ENCODE measurements at places on chromosomes 16 and 17. TPM values are rescaled to one million over a fixed set of nuclear protein-coding genes. Genes with fewer than 3 reads are reported as not detected.

DNA sequence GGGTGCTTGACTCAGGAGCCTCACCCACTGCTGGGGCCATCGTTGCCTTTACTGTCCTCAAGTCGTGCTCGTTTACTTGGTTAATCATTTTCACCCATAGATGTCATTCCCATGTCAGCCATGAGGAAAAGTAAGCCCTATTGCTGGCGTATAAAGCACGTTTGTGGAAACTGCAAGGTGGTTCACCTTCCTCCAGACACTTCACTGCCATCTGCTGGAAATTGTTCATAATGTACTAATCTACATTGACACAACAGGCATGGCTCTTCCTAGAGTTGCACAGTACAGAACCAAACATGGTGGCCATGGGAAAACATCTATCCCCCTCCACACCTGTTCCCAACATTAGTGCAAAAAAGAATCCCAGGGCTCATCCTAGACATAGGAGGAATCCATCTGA is 116.6 kb downstream of the ZNF18 start:
- no peak for DNase-seq

DNA sequence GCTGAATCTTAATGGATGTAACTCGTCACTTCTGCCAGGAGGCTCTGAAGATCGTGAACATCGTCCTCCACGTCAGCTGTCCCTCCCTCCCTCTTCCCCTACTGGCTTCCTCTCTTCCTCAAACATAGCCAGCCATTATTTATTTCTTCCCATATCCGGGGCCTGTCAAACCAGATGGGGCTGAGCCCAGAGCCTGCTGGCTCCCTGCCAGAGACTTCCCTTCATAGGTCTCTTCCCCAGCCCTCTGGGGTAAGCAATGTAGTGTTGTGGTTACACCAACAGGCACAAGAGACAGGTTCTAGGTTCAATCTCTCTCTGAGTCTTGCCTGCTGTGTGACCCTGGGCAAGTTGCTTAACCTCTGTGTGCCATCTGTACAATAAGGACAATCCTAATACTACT is 40.1 kb upstream of the ZFP90 start:
- DNase-seq: no peak

DNA sequence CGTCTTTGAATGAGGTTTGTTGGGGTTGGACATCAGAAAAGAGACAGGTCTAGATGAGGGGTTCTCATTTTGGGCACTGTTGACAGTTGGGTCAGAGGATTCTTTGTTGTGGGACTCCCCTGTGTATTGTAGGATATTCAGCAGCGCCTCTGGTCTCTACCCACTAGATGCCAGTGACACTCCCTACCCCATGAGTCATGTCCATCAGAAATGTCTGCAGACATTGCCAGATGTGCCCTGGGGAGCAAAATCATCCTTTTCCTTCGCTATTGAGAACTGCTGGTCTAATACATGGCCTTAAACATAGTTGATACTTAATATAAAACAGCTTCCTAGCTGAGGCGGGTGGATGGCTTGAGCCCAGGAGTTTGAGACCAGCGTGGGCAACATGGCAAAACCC is 3.1 kb downstream of the ABAT start:
- DNase-seq: no peak

DNA sequence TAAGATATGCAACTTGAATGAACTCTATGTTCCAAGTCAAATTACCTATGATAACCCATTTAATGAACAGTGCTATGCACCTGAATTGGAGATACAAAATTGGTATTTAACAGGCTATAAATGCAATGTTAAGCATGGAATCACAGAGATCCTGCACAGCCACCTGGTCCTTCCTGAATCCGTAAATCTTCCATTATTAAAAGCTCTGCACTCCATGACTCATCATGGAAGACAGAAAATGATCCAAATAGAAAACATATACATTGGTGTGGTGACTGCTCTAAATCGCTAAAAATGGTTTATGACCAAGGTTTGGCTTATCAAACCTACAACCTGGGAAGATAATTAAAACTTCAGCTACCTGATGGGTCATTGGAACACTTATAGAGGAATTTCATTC is 45.3 kb downstream of the GLG1 start:
- DNase-seq: no peak

GRCh38 chr17:35584061-35584460 is 3.1 kb upstream of the AP2B1 start:
- no peak for DNase-seq

GRCh38 chr16:70418274-70418992 is 20.5 kb downstream of the ST3GAL2 start:
- no peak for DNase-seq

DNA sequence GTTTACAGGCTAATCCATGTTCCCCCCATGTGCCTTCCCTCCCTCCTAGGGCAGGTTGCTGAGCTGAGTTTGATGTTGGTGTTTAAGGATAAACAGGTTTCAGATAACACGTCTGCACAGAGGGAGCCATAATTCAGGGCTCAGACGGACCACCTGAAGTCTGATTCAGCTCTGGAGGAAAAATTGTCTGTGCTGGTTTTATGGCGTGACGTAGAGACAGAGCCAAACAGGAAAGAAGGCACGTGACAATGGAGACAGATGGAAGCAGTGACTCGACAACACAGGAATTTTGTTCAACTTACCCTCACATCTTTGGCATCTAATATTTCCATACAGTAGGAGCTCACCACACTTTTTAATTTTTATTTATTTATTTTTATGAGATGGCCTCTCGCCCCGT is 10.7 kb upstream of the USP10 start:
- DNase-seq: no peak

- DNase-seq: no peak
Observed at GRCh38 chr17:72501404-72502370, 380.9 kb downstream of the SOX9 start.

DNA sequence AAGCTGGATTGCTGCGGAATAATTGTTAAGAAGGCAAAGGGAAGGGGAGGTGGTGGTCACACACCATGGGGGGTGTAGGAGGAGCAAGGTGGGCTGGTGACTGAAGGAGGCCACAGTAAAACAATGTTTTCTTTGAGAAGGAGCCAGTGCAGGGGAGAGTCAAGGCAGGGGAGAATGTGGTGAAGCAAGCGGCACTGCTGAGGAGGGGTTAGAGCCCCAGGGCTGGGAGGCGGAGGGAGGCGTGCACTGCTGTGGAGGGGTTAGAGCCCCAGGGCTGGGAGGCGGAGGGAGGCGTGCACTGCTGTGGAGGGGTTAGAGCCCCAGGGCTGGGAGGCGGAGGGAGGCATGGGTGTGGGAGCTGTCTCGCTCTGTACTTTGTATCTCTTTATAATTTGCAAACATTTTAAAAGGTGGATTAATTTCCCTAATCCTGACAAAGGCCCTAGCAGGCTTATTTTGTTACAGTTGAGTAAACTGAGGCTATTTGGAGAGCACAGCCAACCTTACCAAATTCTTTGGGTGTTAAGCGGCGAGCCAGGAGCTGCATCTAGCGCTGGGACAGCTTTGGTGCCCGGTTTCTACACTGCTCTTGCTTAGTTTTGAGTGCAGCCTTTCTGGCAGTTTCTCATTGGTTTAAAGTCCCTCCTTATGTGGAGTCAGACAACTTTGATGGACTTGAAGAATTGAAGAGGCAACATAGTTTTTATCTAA is 20.9 kb downstream of the RPTOR start:
- no peak for DNase-seq

DNA sequence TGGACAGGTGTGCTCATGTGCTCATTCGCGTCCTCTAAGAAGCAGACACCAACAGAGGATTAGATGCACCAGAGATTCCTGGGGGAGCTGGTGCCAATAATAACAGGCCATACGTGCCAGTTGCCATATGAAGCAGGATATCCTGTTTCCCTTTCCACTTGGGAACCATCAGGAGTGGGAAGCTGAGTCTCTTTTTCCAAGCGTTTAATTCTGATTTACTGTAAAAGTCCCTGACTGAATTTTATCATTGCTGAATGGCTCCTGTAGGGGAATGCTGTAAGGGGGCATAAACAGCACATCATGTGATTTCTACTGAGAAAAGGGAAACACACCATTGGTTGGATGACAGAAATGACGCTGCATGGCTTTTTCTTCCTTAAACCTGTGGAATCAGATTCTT is 113.3 kb downstream of the IRF8 start:
- DNase-seq: no peak

DNA sequence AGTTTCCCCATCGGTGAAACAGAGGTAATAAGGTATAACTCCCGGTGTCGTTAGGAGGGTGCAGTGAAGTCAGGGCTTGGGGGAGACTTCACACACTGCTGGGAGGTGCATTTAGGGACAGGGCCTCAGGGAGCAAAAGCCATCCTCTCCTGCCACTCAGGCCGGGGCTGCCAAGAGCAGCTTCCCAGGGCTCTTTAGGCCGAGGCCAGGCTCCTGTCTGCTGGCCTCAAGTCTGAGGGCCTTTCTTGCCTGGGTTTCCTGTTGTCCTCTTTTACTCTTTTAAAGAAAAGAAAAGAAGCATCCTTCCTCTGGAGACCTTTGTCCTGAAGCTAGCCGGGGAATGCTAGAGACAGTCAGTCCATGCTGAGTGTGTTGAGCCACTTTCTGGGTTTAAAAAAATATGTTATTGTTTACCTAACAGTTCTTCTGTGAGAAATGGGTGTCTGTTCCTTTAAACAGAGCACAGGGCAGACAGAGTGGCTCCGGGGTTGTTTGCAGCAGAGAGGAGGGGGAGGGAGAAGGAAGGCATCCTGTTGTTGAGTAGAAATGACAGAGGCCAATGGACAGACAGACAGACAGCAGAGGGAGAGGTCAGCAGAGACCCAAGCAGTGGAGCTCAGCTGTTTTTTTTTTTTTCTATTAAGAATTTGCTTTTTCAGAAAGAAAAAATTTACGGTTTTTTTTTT is 79.1 kb downstream of the C17orf67 start:
- DNase-seq: no peak

DNA sequence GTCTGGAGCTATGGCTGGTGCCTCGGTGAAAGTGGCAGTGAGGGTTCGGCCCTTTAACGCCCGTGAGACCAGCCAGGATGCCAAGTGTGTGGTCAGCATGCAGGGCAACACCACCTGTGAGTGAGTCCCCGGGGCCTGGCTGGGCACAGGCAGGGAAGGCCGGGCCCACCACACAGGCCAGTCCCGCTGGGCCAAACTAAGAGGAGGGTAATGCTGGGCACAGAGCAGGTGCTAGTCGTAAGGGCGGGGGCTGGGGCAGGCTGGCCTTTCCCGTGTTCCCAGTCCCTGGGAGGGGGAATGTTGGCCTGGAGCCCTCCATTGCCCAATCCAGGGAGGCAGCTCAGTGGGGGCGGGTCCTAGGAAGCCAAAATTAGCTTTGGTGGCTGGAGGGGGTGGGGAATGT is 2.5 kb downstream of the KIF1C start:
- no peak for DNase-seq

DNA sequence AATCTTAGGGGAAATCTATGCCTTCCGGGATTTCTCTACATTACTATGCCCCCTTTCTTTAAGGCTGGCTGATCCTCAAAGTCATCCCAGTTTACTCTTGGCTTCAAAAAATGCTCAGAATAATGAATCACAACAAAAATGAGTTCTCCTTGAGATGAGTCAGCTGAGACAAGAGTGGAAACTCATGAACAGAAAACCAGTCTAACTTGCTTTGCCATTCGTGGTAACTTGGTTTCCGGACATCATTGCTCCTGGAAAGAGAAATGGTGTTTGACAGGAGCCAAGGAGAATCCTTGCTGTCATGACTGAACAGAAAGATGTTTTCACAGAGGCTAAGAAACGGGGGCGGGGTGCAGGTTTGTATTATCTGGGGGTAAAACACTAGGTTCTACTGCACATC is 435.6 kb upstream of the DYNLRB2 start:
- DNase-seq: no peak

DNA sequence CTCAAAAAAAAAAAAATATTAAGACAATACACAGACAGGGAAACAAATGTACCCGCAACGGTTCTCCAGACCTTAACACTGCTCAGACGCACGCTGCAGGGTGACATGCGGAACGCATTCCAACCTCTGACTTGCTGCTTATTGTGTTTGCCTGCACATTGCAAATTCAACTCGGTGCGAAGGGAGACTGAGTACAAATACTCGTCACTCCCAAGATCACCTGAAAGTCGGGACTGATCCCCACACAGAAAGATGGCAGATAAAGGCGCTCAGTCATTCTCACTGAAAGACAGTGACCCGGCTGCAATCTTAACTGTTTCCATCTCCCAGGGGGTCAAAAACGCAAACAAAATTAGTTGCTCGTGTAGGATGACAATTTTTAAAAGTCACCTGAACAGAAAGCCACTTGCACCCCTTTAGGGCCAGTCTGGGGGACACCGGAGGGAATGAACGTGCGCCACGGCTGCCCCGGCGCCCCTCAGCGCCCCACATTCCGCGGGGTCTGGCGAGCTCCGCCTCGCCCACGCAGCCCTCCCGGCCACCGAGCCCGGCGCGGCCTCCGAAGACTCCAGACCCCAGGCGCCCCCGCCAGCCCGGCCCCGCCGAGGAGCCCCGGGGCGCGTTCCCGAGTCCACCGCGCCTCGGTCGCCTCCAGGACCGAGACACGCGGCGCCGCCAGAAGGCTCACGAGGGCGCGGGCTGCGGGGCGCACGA is 589 bp downstream of the CLCN7 start:
- DNase-seq: no peak

DNA sequence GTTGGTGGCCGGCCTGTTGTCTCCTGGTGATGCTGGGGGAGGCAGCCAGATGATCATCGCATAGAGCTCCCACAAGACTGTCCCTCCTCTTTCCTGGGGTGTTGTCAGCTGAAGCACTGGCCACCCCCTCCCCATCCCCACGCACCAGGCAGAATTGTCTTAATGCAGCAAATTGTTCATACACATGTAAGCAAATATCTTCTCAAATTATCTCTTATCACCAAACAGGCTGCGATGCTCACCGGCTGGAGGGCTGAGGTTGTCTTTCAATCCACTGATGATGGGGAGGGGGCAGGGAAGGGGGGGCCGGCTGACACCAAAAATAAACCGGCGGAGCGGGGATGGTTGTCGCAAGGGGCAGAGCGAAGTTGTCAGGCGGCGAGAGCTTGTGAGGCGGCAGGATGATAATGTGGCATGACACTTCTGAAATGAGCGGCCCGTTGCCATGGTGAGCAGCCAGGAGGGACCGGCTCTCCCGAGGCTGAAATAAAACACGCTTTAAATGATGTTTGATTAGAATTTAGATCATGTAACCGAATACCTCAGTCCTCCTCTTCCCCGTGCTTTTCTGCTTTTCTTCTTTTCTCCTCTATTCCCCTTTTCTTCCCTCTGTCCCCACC is 59.8 kb downstream of the MRM1 start:
- no peak for DNase-seq

DNA sequence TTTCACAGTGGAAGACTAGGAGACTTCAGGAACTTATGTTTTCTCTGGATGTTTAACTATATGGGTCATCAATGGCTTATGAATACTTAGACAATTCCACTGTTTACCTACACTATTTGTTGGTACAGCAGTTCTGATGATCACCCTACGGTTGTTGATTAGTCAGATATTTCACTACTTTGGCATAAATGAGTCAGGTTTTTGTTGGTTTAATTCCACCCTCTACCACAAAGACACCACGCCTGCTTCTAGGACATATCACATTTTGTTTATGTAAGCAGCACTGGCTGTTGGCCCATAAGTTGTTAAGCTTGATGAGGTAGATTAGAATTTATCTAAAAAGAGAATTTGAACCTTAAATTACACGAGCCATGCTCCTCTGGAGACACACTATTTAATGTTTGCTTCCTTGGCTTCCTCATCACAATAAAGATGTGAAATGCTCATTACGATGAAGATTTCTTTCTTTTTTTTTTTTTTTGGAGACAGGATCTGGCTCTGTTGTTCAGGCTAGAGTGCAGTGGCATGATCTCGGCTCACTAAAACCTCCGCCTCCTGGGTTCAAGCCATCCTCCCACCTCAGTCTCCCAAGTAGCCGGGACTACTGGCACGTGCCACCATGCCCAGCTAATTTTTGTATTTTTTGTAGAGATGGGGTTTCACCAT is 4.3 kb downstream of the GDE1 start:
- no peak for DNase-seq

The TPSG1 gene
- not detected for total RNA-seq

The LITAFD gene
- total RNA-seq: not detected

The HBZ gene
- total RNA-seq: not detected

The RNF227 gene
- total RNA-seq: 5.2 TPM

The C16orf86 gene
- 6.7 TPM for total RNA-seq

Data from T-cell (primary cell).